ENCODE measurements at places on chromosomes 3 and 15.

DNA sequence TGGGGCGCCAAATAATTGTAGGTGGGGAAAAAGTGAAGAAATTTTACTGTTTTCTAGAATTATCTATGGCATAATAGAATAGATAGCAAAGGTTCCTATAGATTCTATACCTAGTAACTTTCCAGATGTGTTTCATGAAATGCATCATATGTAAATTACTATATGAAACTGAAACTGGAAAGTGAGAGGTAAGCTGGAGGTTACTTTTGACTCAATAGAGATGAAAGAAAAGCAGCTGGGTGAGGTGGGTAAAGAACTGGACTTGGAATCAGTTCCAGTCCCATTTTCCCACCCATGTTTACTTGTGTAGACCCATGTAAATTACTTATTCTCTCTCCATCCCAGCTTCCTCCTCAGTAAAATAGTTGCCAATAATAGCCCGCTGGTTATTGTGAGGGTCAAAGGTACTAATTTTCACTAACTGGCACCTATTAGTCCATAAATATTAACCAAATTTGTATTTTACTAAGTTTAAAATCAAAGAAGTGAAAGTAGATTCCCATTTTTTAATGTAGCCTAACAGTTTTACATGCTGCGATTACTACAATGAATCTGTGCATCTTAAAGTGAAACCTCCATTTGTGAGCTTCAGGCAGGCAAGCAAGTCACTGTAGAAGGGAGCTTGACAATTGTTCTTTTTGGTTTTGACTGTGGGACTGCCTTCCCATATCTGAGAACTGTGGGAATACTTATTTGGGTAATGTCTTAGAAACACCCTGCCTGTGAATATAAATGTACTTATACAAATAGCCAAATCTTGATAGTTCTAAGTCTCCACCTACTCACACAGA is 312.1 kb downstream of the SLC9A9 start:
- no peak for DNase-seq

- DNase-seq: no peak
Observed at GRCh38 chr3:12938258-12938711, 96.9 kb upstream of the RPL32 start.

- DNase-seq: no peak
Observed at GRCh38 chr3:4633078-4634004, 140.2 kb downstream of the ITPR1 start.

DNA sequence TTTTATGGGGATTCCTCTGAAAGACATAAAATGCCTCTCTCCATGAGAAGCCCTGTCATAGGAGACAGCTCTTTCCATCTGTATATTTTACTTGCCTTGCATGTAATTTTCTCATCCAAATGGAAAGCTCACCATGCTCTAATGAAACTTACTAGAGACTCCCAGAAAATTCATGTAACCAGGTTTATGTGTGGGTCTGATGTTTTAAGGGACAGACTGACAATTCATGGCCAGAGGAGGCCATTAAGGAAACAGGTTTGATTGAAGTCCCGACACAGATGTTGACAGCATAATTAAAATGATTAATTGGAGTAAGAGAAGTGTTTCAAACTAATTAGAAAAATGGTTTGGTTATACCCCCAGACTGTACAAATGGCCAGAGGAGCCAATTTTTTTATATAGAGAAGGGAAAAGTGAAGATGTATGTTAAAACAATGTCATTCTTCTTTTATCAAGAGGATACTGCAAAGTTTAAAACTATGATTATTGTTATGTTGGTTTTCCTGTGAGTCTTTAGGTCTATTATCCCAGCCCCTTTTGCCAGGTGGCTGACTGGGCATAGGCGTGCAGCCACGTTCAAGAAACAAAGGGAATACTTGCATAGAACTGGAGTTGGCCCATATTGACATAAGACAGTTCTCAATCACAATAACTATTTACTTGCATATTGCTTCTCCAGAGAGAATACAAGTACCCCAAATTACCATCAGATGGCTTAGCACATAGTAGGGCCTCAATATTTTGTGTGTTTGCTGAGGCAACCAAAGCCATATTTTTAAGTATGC is 64.8 kb downstream of the RBMS3 start:
- DNase-seq: no peak

- no peak for DNase-seq
Observed at GRCh38 chr3:123682781-123683504, 98.1 kb upstream of the HACD2 start.
